ENCODE measurements at places on chromosomes 2 and 18.

GRCh38 chr2:33605056-33605455, 6.0 kb upstream of the FAM98A start:
- no peak for DNase-seq

DNA sequence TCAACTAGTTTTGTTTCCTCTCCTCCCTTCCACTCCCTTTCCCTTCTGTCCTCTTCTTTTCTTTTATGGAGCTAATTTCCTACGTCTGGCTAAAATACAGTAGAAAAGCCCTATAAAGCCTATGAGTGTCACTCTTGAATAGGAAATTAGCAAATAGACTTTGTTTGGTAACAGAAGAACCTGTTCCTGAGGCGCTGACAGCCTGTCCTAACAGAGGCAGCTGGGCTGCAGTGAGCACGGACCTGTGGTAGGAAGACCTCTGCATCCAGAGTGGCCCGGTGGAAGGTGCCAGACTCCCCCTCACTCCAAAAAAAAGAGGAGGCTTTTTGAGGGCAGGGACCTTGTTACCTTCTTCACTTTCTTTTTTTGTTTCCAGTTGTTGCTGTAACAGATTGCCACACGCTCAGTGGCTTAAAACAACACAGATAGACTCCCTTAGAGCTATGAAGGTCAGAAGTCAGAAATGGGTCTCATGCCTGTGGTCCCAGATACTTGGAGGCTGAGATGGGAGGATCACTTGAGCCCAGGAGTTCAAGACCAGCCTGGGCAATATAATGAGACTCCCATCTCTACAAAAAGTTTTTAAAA, 81.2 kb upstream of the TXNDC2 start:
- DNase-seq: no peak

DNA sequence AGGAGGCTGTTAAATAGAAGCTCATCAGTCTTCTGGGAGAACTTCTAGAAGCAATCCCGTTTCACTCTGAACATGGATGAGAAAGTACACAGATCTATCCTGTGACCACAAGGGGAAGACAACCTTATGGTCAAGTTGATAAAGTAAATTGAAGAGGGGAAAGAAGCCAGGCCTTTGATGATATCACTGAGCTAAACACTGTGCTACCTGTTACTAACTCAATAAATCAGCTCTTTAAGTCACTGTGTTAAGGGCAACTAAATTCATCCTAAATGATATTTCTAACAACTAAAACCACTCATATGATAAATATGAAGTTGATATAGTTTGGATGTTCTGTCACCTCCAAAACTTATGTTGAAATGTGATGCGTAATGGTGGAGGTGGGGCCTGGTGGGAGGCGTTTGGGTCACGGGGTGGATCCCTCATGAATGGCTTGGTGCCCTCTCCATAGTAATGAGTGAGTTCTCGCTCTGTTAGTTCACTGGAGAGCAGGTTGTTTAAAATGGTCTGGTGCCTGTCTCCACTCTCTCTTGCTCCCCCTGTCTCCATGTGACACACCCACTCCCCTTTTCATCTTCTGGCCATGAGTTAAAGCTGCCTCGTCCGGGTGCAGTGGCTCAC, 23.6 kb downstream of the OLA1 start:
- DNase-seq: no peak

DNA sequence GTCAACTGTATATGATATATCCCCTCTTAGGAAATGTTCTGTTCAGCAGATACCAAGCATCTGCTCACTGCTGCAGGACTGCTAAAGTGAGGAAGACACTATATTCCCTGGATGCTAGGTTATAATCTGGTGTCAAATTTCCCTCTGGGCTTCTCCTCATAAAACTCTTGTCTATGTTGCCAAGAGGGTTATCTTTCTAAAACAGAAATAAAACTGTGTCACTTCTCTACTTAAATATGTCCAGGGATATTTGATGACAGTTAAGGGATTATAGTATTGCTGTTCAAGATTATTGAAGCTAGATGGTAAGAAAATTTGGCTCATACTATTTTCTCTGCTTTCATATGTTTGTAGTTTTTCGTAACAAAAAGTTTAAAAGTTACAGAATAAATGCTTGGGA, 30.5 kb upstream of the SNRNP27 start:
- DNase-seq: no peak

DNA sequence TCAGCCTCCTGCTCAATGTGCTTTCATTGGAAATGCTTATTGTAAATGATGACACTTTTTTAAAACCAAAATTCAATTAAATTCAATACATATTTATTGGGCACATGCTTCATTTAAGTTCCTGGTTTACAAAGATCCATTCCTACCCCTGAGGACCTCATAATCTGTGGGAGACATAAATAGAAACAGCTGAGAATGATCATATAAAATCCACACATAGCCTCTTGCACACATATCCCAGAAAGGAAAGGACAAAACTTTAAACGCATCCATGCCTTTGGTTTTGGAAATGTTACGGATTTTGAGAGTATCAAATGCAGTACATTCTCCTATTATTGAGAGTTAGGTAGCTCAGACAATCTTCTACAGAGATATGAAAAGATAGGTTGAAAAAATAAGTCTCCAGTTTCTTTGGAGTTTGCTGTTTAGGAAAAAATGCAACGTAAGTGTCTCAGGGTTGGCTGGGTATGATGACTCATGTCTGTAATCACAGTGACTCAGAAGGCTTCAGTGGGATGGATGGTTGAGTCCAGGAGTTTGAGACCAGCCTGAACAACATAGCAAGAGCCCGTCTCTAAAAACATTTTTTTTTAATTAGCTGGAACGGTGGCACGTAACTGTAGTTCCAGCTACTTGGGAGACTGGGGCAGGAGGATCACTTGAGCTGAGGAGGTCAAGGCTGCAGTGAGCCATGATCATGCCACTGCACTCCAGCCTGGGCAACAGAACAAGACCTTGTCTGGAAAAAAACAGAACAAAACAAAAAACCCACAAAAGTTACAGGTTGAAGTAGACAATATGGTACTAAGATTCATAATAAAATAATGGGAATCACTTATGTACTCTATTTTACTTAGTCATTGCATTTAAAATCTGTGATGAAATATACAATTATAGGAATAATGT, 3.9 kb upstream of the PRELID3A start:
- no peak for DNase-seq

GRCh38 chr2:239488125-239488524, 87.3 kb upstream of the HDAC4 start:
- no peak for DNase-seq

GRCh38 chr2:71989671-71990070, 158.0 kb downstream of the CYP26B1 start:
- DNase-seq: no peak

GRCh38 chr2:120820263-120820952, 84.7 kb downstream of the GLI2 start:
- no peak for DNase-seq

- DNase-seq: no peak
These were observed 52.0 kb downstream of the CDC42EP3 start for GRCh38 chr2:37619230-37619958.

GRCh38 chr2:241933179-241933911, 63.8 kb downstream of the RTP5 start:
- no peak for DNase-seq

GRCh38 chr2:50838316-50838715, 193.6 kb downstream of the NRXN1 start:
- DNase-seq: no peak

- no peak for DNase-seq
These were observed 25.2 kb downstream of the PDIA6 start for GRCh38 chr2:10787176-10787968.

GRCh38 chr2:180322781-180323180, 315.7 kb upstream of the CWC22 start:
- DNase-seq: no peak

GRCh38 chr2:35463805-35464596, 891.6 kb upstream of the CRIM1 start:
- no peak for DNase-seq

GRCh38 chr2:205014201-205014600, 468.9 kb downstream of the PARD3B start:
- DNase-seq: no peak
